ENCODE measurements at places on chromosomes 16 and 17.

GRCh38 chr16:30748634-30749445, 615 bp downstream of the PHKG2 start:
- DNase-seq, result peak; percentile 37

GRCh38 chr17:34312080-34312479, 7.2 kb upstream of the CCL8 start:
- no peak for DNase-seq

- no peak for DNase-seq
These were observed 91.1 kb downstream of the ASIC2 start for GRCh38 chr17:33202021-33202420.

DNA sequence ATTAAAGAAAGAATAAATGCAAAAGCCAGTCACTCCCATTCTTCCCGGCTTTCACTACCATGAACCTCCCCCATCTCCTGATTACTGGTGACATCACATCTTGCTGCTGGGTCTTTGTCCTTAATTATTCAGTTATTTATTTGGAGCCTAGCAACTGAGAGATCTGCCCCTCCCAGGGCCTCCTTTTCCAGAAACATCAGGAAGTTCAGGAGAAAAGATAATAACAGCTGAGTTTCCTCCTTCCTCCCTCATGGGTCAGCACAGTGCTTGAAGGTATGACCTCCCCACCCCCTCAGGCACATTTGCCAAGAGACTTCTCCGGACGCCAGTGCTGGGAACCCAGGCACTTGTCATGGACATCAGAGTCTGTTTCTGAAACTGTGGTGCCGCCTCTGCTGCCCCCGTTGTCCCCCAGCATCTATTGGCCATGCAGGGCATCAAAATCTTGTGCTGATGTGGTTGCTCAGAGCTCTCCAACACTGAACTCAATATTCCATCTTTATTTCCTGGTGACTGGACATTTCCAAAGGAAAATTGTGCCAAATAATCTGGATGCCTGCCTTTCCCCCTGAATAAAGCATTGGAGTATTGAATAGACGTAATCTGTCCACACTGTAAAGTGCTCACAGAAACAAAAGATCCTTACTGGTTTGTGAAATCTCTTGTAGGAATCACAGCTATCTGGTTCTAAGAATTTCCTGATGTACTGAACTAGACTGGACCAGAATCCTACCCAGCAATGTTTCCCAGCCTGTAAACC, 71.8 kb downstream of the ZNF18 start:
- no peak for DNase-seq

DNA sequence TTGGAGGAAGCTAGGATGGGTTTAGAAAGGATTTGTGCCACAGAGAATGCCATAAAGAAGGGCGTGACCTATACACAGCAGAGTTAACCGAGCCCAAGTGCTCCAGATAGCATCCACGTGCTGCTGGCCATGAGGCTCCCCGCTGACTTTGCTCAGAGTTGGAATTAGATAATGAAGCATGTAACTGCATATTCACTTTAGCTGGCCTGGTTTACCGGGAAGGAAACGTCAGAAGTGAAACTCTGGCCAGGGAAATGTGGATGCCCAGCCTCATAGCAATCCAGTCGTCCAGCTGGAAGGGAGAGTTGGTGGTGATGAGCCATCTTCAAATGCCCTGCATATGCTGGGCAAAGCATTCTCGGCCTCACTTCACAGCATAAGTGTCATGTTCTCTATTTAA, 6.1 kb downstream of the KRT35 start:
- no peak for DNase-seq

- DNase-seq, result no peak
These were observed 503.5 kb downstream of the HAPSTR1 start for GRCh38 chr16:9594946-9595345.

GRCh38 chr16:57041182-57042156, 50.9 kb upstream of the CPNE2 start:
- no peak for DNase-seq

DNA sequence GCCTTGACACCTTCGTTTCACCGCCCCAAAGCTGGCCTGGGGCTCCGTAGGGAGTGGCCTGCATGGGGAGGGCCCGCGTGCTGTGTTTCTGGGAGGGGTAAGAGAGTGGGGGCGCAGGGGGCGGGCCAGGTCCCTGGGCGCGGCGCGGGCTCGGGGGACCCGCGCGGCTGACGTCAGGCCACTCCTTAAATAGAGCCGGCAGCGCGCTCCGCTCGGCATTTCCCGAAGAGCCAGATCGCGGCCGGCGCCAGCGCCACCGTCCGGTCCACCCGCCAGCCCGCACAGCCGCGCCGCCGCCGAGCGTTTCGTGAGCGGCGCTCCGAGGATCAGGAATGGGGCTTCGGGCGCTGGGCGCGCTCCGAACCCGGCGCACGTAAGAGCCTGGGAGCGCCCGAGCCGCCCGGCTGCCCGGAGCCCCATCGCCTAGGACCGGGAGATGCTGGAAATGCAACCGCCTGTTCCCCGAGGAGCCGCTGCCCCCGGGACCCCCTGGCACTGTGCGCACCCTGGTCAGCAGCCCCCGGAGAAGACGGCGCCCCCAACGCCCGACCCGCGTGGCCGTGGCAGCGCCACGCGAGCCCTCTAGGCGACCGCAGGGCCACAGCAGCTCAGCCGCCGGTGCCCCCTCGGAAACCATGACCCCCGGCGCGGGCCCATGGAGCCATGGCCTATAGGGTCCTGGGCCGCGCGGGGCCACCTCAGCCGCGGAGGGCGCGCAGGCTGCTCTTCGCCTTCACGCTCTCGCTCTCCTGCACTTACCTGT, at the start of gene HS3ST2:
TSS of gene HS3ST2 (plus strand) at position 215 of the 763 bp plus-strand sequence. CDS start at position 664, 449 bp downstream.
- no peak for DNase-seq

DNA sequence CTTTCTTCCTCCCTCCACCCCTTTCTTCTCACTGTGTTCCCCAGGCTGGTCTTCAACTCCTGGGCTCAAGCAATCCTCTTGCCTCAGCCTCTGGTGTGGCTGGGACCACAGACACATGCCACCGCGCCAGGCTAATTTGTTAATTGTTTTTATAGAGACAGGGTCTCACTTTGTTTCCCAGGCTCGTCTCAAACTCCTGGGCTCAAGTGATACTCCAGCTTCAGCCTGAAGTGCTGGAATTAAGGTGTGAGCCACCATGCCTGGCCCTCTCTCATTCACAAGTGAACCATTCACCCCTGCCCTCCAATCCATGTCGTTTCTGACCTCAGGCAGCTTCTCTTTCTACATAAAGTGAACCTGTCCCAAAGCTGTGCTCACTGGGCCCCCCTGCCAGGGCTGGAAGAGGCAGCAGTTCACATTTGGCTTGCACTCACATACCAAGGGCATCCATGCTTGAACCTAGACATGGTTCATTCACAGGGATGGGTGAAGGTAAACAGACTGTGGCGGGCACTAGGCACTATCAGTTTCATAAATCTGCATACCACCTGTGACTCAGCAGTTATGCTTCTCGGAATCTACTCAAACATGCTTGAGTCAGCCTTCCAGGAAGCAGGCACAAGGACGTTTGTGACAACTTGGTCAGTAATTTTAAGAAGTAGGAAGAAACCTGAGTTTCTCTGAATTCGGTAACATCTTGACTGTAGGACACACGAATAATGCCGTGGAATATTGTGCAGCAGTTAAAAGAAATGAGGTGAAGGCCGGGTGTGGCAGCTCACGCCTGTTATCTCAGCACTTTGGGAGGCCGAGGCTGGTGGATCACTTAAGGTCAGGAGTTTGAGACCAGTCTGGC, 6.0 kb upstream of the RNF213 start:
- DNase-seq, result peak; percentile 65

DNA sequence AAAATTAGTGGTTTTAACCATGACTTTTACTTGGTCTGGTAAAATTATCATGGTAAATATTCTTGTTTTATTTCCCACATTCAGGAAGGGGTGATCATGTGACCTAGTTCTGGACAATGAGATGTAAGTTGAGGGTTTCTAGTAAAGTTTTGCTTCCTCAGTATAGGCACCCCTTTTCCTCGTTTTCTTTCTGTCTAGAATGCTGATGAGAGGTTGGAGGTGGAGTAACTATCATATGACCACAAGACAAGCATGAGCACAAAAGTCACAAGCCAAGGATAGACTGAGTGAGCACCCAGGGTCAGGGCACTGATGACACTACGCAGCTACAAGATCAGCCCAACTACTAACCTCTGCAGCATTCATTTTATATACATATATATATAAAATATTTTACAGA, 53.9 kb downstream of the MYO1D start:
- DNase-seq, result no peak

- DNase-seq, result no peak
These were observed 23.4 kb downstream of the SLC25A10 start for GRCh38 chr17:81735264-81736102.

GRCh38 chr17:45976755-45977505, 22.1 kb upstream of the STH start:
- no peak for DNase-seq

DNA sequence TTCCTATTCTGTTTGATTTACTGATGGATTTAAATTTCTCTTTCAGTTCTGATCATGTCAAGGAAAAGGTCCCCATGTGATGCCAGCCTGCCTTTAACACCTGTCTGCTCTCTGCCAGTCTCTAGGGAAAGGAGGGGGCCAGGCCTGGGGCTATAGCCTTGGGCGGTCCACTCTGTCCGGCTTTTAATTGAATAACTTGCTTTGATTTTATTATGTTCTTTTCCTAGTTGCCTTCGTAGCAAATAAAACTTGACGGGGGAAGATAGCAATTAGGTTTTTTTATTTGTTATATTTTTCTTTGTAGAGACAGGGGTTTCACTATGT, 47.6 kb downstream of the ABAT start:
- DNase-seq, result no peak

GRCh38 chr16:56029026-56029425, 153.9 kb upstream of the CES5A start:
- DNase-seq, result no peak

DNA sequence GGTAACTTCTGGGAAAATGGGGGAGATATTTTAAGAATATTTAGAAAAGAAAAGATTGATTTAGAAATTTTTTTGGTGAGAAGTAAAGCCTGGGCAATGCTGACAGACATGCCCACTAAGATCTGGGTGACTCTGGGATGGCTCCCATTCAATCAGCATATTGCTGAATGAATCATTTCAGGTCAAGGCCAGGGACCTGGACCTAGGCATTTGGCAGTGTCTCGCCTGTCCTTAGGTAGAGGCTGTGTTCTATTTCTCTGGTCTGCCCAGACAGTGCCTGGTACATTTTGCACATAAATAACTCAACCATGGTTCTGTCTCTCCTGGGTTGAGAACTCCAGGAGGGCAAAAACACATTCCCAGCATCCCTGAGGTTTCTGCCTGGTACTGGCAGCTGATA, 39.9 kb downstream of the SMPD3 start:
- DNase-seq, result no peak

DNA sequence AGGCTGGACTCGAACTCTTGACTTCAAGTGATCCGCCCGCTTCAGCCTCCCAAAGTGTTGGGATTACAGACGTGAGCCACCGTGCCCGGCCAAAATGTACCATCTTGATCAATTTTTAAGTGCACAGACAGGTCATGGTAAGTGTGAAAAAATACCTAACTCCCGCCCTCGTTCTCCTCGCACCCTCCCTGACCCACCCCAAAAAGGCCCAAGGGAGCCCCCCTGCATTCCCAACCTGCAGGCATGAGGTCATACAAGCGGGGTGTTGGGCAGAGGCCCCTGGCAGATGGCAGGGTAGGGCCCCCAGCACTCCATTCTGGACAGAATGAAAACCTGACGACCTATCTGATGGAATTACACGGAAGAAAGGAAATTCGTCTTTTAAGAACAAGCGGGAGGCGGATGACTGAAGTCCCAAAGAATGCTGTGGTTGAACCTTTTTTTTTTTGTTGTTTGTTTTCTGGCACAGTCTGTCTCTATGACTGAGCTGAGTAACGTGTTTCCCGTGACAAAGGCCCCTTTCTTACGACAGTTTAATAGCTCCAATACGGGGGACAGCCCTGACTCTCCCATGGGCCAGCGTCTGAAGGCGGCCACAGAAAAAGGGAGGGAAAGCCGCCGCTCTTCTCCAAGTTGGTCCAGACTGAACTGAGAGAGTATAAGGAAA, 376.4 kb downstream of the SLC39A11 start:
- DNase-seq, result peak; percentile 96

- no peak for DNase-seq
These were observed 400 bp upstream of the CEP112 start for GRCh38 chr17:66192378-66192687.
